ENCODE measurements at places on chromosomes 2 and 18.

DNA sequence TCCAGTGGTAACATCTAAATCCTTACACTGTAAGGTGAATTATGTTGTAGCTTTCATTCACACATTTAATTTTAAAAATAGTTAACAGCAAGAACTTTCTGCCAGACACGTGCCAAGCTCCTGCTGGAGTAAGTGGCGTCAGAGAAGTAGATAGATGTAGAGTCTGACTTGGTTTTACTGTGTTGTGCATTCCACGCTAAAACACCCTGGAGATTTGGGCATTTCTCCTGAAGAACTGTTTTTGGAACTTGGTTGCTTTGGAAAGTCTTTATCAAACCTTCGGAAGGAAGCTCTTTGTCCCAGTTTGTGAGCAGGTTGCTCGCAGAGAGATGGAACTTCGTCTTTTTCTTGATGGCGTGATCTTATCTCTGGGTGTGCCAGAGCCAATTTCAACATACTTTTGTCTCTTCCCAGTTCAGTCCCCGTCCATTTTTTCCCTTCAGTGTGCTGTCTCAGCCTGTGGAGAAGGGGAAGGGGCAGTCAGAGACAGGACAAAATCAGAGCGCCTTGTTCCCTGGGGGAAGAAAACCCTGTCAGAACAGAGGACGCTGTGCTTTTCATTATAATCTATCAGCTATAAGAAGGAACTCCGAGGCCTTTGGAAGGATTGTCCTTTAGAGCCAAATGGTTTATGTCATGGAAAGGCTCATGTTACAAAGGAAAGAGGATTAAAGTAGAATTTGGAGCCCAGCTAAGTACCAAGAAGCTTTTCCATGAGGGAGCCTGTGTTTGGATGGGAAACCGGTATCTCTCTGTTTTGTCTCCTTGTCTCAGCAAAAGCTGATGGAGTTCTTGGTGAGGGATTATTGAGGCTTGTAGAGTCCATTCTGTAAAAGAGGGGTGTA lies 18.9 kb downstream of the GRHL1 start:
- DNase-seq: no peak

- no peak for DNase-seq
These were observed at the start of gene FSIP2 for GRCh38 chr2:185738679-185739472. FSIP2 (plus strand) TSS chr2:185738804; CDS start chr2:185738895, 91 bp downstream.

- no peak for DNase-seq
These were observed 125.9 kb downstream of the BCL2L11 start for GRCh38 chr2:111246620-111247061.

GRCh38 chr2:85453571-85453970 lies 35.1 kb downstream of the SH2D6 start:
- DNase-seq: no peak

Data from CD4-positive, alpha-beta T cell treated with Interleukin-2 at 100 ng/mL for 4 hours (primary cell).